ENCODE measurements at places on chromosomes 4 and X.

DNA sequence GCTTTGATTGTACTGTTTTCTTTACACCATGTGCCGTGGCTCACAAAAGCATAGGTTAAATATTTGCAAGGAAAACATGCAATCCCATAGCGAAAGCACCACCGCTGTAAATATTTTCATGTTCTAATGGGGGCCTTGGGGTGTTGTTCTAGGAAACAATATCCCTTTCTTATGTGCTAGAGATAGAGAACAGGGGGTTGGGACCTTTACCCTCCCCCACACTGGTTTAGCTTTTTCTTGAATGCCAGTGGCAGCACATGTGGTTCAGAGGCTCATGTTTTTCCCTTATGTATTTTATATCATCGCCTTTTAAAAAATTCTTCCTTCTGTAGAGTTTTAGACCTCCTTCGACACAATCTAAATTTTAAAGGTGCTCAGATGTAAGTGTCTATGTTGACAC, 422.6 kb upstream of the TENM3 start:
- no peak for DNase-seq

GRCh38 chrX:40623665-40624064, 437 bp downstream of the MPC1L start:
- DNase-seq = no peak

DNA sequence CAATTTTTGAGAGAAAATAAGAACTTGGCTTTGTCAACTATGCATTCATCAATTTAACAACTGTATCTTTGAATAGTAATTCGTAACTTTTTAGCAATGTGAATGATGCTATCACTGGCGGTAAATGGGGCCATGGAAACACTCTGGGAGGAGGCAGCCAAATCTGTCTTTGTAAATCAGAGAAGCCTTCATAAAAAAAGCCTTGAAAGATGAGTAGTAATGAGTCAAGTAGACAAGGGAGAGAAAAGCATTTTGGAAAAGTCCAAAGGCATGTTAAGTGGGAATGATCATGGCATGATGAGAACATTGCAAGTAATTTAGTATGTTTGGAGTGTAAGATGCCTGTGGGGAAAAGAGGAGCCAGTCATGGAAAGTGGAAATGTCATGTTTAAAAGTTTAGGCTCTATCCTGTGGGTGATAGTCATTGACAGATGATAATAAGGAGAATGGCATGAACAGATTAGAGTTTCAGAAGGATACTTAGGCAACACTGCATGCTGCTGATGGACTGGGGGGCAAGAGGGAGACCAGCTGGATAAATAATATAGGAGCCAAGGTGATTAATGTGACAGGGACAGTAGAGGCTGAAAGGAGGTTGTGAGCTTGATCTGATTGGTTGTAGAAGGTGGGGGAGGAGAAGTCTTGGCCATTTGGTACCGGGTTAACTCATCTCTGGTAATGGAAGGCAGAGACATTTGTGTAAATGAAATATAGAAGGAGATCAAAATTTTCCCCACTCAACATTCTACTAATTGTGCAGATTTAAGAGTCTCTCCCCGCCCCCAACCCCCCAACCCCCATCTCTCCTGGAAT, 16.3 kb downstream of the SPRY1 start:
- no peak for DNase-seq

- no peak for DNase-seq
These were observed 160.9 kb upstream of the GIMD1 start for GRCh38 chr4:106529348-106530023.

- no peak for DNase-seq
These were observed 34.1 kb downstream of the HNRNPH2 start for GRCh38 chrX:101442085-101442484.

DNA sequence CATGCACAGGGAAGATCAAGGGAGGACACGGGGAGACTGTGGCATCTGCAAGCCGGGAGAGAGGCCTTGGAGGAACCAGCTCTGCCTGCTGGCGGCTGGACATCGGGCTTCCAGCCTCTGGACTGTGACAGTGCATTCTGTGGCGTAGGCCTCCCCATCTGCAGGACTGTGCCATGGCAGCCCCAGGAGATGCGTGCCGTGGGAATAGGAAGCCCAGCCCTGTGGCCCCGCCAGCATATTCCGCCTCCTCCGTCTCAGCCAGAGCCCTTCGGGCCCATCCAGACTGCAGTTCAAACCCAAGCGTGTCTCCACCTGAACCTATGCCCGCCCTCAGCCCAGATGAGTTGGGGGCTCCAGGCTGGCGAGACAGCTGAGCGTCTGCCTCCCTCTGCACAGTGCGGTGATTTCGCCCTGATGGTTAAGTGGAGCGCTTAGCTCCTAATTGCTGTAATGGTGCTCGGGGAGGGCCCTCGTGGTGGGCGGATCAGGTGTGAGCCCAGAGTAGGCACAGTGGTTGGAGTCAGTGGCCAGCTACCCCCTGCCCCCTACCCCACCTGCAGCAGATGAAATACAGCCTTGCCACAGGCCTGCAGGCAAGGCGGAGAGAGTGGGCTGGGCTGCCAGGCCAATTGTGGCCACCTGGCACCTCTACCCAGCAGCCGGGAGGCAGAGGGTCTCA, 133.9 kb downstream of the HMX1 start:
- DNase-seq = no peak

DNA sequence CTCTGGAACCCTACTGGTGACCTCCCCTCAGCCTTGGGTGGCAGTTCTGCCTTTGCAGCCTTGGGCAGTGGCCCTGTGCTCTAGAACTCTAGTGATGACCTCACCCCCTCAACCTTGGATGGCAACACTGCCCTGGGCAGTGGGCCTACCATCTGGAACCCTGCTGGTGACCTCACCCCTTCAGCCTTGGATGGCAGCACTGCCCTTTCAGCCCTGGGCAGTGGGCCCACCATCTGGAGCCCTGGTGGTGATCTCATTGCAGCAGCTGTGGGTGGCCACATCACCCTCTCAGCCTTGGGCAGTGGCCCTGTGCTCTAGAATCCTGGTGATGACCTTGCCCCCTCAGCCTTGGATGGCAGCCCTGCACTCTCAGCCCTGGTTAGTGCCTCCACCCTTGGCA, 129.3 kb downstream of the RBMX2 start:
- DNase-seq = no peak

DNA sequence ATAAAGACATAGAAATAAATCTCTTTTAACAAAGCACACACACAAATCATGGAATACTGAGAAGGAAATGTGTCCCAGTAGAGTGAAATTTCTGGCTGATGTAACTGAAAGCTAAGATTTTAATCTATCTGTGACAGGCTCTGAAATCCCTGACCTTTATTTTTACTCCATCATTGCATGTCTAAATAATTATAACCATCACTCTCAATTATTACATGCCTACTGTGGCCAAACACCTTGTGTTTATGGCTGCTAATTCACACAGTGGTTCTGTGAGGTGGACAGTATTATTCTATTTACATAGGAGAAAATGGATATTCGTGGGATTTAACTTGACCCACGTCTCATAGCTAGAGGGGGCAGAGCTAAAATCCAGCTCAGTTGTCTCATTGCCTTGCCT, 438.1 kb downstream of the TLL1 start:
- DNase-seq = no peak

DNA sequence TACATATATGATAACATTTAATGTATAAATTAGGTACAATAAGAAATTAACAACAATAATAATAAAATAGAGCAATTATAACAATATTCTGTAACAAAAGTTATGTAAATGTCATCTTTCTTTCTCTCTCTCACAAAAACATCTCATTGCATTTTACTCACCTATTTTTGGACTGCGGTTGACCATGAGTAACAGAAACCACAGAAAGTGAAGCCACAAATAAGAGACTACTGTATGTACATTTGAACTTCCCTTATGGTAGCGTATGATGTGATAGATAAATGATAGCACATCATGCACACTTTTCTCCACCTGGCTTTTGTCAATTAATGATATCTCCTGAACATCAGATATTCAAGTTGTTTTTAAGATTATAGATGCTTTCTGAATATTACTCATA, 80.5 kb downstream of the HNRNPD start:
- no peak for DNase-seq

DNA sequence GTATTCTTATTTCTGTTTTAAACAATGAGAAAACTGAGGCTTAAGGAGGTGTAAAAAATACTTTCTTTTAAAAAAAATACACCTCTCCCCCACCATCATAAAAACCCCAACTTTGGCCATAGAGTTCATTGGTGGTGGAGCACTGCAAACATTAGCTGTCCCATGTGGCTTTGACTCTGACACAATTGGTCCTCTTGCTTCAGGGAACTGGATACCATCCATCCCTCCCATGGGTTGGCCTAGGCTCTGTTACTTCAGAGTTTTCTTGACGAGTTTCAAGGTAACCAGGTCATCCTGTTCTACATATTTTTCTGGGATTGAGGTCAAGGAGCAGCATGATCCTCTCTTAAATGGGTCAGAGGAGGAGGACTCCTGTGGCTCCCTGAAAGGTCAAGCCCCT, 50.5 kb downstream of the TMEM164 start:
- no peak for DNase-seq

DNA sequence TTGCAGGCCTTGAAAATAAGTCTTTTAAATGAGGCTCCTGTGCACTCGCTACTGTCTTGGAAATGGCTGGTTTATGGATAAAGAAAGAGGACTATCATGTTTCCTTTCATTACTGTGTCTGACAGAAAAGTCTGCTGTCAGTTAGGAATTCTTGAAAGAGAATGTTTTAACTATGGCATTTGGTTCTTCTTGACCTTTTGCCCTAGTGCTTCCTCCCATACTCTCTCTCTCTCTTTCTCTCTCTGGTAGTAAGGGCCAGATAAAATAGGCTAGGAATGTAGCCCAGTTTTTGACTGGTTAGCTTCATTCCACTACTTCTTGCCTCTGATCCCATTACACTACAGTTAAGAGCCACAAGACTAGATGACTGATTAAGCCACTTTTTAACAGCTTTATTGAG, 29.8 kb downstream of the YY2 start:
- no peak for DNase-seq

DNA sequence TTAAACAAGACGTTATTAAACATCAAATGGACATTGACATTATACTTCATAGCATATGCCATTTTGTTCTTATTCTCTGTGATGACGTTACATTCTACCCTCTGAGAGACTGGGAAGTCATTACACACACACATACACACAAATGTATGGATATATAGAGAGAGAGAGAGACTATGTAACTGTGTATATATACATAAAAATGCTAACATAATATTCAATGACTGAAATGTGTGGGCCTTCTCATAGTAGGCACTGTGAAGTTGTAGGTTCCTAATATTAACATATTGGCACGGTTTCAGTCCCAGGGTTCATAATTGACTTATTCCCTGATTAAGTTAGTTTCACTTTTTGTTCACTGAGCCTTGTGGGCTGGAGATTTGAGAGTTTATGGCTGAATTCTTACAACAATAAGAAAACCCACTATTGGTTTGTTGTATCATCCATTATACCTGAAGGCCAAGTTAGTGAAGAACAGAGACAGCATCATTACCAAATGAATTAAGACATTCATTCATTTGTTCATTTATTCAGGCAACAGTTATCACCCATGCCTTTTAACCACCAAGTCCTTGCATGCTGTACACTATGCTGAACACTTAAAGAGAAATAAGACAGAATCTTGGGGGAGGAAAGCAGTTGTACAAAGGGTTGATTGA, 68.5 kb downstream of the GAB1 start:
- DNase-seq = no peak

GRCh38 chr4:48162162-48162561, 28.1 kb upstream of the TXK start:
- no peak for DNase-seq

- no peak for DNase-seq
These were observed 13.8 kb downstream of the GALNT7 start for GRCh38 chr4:173182403-173182802.

- DNase-seq = no peak
These were observed 211.2 kb downstream of the CPEB2 start for GRCh38 chr4:15213302-15213970.

- DNase-seq = no peak
These were observed 143.6 kb upstream of the TEX13C start for GRCh38 chrX:125175991-125176584.

GRCh38 chr4:148248824-148249223, 193.4 kb downstream of the NR3C2 start:
- DNase-seq = no peak

GRCh38 chrX:155216940-155217440, 730 bp downstream of the VBP1 start:
- no peak for DNase-seq

GRCh38 chr4:95095348-95095974, 337.7 kb downstream of the BMPR1B start:
- DNase-seq = no peak

DNA sequence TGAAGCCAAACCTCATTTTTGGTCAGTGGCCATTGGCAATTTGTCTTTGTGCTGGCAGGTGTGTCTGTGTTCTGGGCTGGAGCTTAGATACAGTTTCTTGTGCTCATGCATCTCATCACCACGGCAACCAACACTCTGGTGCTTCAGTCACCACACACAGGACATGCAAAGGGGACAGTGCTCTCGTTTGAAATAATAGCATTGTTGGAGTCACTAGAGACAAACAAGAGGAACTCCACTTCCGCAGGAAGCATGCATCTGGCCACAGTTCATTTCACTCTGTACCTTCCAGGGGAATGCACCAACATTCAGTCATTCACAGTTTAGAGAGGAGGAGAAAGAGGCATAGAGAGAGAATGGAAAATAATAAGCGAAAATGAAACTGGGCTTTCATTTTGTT, 267.4 kb downstream of the ANK2 start:
- DNase-seq = no peak

DNA sequence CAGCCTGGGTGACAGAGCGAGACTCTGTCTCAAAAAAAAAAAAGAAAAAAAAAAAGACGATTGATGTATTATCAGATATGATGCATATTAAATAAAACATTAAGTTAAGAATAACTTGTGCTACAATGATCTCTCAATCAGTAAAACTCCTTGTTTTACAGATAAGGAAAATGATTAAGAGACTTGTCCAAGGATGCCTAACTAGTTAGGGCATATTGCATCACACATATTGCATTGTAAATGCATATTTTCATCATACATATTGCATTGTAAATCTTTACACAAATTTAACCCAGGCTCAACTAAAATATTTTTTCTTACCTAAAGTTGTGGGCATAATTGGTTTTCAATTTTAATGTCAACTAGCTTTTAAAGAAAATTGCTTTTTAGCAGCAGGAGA, 26.3 kb downstream of the TBCK start:
- no peak for DNase-seq

- no peak for DNase-seq
These were observed 257.8 kb downstream of the CAMK2D start for GRCh38 chr4:113503691-113504090.

- DNase-seq = no peak
These were observed 6.5 kb downstream of the DMD start for GRCh38 chrX:33204889-33205288.

All from activated CD4-positive, CD25-positive, alpha-beta regulatory T cell (primary cell).